ENCODE measurements at places on chromosomes 4 and X.

DNA sequence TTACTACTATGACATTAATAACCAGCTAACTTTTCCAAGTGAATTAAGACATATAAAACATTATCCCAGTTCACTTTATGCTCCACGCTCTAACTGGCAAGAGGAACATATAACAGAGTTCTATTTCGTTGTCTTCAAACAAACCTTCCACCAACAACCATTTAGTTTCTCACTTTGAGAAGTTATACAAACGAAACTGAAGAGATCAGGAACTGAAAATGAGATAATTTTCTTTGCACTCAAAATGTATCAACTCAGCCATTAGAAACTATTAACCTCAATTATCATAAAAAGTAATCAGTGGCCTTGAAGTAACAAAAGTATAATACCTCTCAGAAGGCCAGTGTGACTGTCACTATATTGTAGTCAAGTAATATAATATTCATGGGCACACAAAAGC lies 70.1 kb downstream of the CHM start:
- no peak for DNase-seq

DNA sequence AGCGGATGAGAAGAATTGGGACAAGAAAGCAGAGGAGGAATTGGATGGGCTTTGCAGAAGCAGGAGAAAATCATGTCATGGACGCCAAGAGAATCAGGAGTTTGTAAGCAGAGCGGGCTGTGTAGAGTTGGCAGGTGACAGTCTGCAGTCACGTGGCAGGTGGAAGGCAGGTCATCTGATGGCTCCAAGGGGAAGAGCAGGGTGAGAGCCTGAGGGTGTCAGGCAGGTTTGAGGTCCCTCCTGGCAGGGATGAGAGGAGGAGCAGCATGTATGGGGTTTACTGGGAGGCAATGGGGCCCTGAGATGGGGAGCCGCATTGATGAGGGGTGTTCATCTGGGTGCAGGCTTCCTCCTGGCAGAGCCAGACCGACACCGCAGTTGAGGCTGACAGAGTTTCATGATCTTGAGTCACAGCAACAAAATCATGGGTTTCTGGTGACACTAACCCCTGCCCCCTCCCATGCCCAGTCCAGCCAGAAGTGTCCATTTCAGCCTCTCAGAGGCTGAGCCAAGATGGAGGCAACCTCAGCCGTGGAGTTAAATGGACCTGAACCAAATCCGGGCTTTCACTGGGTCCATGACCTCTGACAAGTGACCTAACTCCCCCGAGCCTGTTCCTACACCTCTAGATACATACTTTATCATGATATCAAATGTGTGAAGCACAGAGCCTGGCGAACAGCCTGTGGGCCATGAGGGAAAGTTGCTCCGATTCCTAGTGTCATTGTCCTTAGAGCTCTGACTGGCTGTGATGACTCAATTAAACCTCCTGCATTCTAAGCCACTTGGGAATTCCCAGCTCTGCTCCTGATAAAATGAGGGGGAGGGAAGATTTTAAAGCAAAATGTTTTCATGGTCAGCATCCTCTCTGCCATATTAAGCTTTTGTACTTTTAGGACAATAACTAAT lies 36.1 kb downstream of the EVC start:
- DNase-seq = no peak

- DNase-seq = no peak
Measured at GRCh38 chr4:75653845-75654503, 19.2 kb downstream of the G3BP2 start.

DNA sequence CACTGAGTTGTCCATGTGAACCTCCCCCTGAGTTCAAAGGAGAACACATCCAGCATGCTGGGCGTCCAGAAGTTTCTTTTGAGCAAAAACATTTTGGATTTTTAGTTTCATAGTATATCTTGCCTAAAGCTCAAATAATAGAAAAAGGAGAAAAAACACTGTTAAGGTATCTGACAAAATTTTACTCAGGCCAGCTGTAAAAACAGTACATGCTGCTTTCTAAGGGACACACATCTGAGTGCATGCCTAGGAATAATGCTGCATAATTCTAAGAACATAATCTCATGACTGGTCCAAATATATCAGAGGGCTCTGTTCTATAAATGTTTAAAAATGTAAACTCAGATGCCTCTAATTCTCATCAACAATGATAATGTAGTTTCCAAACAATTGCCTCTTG lies 561.3 kb upstream of the INTU start:
- no peak for DNase-seq
